Stimulated activated CD8-positive, alpha-beta memory T cell treated with anti-CD3 and anti-CD28 coated beads, Interleukin-15, amount 100 ng/mL, for 24 hours (primary cell): ENCODE measurements at places on chromosomes 6 and 20.

DNA sequence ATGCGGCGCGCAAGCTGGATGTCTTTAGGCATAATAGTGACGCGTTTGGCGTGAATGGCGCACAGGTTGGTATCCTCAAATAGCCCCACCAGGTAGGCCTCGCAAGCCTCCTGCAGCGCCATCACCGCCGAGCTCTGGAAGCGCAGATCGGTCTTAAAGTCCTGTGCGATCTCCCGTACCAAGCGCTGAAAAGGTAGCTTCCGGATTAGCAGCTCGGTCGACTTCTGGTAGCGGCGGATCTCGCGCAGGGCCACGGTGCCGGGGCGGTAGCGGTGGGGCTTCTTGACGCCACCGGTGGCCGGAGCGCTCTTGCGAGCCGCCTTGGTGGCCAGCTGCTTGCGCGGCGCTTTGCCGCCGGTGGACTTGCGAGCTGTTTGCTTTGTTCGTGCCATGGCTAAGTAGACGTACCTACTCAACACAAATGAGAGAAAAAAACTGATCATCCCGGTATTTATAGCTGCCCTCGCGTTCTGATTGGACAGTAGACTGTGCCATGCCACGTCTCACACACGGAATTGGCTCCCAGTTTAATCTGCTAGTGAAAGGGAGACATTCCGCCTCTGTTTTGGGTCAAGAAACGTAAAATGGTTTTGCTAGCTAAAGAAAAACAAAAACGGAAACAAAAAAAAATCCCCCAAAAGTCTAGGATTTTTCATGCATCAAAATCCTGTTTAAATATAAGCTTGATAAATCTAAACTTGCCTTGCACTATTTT lies 40.1 kb downstream of the OR2B2 start:
- no peak for DNase-seq

GRCh38 chr6:167845856-167846255 lies 19.1 kb downstream of the AFDN start:
- no peak for DNase-seq

DNA sequence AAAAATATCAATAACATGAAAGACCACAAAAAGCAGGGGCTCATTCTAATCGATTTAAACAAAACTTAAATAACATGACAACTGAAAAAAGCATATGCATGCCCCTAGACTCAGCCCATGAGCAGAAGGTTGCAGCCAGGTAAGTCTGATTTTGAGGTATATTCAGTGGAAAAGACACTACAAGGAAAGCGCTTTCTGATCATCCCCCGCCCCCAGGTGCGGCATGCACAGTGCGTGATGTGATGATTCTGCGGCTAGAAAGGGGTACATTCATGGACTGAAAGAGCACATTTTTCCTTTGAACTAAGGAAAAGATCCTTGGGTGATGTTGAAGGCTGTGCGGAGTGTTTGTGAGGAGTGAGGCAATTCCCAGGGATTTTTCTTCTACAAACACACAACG lies 16.9 kb upstream of the FOXC1 start:
- DNase-seq = no peak

GRCh38 chr6:138383776-138384175 lies 6.1 kb downstream of the SMIM28 start:
- no peak for DNase-seq

GRCh38 chr6:144416773-144417172 lies 131.6 kb downstream of the UTRN start:
- no peak for DNase-seq

- no peak for DNase-seq
Observed at GRCh38 chr20:48003021-48003420, 217.7 kb upstream of the SULF2 start.

GRCh38 chr20:59985164-59985563 lies 26.9 kb downstream of the CDH26 start:
- no peak for DNase-seq

GRCh38 chr6:16434885-16435284 lies 196.5 kb downstream of the GMPR start:
- no peak for DNase-seq

GRCh38 chr6:4489538-4489937 lies 286.7 kb upstream of the CDYL start:
- DNase-seq = no peak
